GM23248 (cell line): ENCODE measurements at places on chromosomes 4 and X. TPM values are rescaled to one million over a fixed set of nuclear protein-coding genes. Genes with fewer than 3 reads are reported as not detected.

Gene SSX1
- not detected in 2 replicates for total RNA-seq

Gene HAND2
- 11.2 and 13.4 TPM in 2 replicates for total RNA-seq

Gene PWWP3B
- not detected in 2 replicates for total RNA-seq

Gene C4orf36
- 0.65 TPM in 1 of 2 replicates, not detected in the other for total RNA-seq

Gene RASGEF1B
- total RNA-seq: not detected in 2 replicates

Gene RPS6KA6
- 5.4 and 6.2 TPM in 2 replicates for total RNA-seq
